ENCODE measurements at places on chromosomes 2 and 18.

DNA sequence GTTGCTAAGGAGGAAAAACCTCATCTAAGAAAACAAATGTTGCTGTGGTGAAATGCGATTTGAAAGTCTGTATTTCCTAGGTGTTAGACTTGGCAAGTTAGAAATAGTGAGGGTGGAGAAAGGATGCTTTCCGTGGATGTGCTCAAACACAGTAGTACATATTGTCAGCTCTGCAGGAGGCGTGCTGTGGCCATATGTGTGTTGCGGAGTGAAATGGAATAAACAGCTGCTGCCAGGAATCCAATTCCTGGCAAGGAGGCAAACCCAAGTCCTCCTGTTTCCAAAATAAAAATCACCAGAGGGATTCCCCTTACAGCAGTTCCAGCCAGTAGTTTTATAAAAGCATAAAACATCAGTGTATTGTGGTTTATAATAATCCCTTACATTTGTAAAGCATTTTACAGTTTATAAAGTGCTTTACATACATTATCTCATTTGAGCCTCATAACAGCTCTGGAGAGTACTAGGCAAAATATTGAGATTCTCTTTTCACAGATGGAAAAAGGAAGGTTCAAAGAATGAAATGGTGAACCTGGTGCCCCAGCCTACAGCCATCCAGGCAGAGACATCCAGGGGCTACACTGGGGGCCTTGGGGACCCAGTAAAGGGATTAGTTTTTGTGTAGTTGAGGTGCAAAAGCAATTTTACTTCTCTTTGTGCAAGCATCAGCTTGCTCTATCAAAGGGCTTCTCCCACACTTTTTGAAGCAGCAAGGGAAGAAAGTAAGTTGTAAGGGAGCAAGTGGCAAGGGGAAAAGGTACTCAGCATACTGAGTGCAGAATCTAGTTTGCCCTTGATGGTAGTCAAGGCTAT lies 206.0 kb downstream of the AGPS start:
- DNase-seq: no peak

GRCh38 chr18:77062518-77063003 lies 70.0 kb downstream of the MBP start:
- no peak for DNase-seq

GRCh38 chr2:150438654-150439053 lies 48.8 kb downstream of the RND3 start:
- no peak for DNase-seq

DNA sequence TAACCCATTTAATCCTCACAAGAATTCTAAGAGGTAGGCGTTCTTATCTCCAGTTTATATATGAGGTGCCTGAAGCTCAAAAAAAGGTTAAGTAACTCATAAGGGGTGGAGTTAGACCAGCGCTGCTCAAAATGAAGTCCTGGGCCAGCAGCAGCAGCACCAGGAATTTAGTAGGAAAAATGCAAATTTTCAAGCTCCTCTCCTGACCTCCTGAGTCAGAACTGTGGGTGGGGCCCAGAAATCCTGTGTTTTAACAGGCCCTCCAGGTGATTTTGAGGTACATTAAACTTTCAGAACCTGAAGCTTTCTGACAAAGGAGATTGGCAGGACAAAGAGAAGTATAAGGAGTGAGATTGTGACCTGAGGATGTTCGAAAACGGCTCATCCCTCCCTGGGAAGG lies 66.0 kb upstream of the CCDC85A start:
- no peak for DNase-seq

DNA sequence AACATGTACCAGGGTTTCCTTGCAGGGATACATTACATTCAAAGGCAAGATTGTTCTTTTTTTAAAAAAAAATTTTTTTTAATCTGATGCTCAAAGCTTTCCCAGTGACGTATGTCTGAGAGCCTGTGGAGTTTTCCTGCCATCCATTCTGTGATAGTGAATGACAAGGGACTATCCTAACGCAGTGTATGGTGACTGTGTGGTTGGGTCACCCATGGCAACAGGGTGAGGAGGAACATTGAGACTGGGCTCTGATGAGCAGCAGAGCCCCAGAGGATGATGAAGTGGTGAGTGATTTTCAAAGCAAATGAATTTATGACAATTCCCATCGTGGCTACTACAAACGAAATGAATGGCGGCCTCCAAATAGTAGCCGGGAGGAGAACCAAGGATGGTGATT lies 28.6 kb upstream of the CTAGE1 start:
- DNase-seq: no peak

DNA sequence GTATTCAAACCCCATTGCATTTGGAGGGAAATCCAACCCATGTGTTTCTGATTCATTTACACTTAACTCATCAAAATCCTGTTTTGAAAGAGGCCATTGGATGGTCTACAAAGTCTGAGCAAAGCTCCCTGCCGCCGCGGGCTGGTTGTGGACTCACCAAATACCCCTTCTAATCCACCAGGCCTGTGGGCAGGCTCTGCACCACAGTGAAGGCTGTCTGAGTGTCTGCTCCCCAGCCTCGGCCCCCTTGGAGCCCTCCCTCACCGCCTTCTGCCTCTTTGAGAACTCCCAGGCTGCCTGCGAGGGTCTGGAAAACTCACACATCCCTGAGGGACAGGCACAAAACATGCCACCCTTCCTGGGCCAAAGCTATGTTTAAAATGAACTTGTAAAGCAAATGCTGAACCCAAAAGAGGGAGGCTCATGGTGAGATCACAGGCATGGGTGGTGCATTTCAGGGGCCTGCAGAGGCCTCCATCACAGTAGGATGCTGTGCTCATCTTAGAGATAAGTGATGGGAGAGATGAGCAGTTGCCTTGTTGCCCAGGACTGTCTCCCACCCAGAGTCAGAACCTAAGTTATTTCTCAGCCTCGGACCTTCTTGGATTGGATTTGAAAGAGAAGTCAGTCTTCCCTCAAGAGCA lies 225.0 kb downstream of the CYP26B1 start:
- no peak for DNase-seq

- DNase-seq: no peak
Observed at GRCh38 chr2:28339516-28340175, 53.0 kb upstream of the FOSL2 start.

DNA sequence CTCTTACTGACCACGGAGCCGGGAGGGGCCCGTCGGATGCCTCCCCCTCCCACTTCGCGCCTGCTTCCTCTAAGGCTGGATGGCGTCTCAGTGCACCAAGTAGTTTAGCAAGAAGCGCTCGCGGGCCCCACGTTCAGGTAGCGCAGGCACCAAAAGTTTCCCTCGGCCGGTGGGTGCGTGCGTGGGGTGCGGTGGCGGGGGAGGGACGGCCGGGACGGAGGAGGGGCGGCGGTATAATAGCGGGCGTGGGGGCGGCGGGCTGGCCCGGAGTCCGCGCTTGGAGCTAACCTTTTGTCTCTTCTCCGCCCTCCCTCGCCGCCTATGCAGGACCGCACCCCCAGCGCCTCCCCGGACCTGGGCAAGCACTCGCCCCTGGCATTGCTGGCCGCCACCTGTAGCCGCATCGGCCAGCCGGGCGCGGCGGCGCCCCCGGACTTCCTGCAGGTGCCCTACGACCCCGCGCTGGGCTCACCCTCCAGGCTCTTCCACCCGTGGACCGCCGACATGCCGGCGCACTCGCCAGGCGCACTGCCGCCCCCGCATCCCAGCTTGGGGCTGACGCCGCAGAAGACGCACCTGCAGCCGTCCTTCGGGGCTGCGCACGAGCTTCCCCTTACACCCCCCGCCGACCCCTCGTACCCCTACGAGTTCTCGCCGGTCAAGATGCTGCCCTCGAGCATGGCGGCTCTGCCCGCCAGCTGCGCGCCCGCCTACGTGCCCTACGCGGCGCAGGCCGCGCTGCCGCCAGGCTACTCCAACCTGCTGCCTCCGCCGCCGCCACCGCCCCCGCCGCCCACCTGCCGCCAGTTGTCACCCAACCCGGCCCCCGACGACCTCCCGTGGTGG lies 1.0 kb downstream of the SP5 start:
- DNase-seq: no peak

DNA sequence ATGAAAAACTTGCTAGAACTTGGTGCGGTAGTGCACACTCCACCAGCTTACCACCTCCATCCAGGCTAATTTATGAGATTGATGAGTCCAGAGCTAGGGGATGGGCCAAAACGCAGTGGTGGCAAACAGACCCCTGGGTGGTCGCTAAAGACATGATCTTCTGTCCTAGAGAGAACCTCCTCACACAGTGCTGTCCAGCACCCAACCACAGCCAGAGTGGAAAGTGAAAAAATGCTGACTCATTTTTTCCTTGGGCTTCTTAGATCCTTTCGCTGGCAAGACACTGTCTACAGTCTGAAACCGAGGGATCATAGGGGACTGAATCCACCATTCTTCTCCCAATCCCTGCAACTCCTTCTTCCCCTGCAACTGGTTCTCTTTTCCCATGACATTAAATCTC lies 4.1 kb downstream of the ANTXR1 start:
- DNase-seq: no peak

DNA sequence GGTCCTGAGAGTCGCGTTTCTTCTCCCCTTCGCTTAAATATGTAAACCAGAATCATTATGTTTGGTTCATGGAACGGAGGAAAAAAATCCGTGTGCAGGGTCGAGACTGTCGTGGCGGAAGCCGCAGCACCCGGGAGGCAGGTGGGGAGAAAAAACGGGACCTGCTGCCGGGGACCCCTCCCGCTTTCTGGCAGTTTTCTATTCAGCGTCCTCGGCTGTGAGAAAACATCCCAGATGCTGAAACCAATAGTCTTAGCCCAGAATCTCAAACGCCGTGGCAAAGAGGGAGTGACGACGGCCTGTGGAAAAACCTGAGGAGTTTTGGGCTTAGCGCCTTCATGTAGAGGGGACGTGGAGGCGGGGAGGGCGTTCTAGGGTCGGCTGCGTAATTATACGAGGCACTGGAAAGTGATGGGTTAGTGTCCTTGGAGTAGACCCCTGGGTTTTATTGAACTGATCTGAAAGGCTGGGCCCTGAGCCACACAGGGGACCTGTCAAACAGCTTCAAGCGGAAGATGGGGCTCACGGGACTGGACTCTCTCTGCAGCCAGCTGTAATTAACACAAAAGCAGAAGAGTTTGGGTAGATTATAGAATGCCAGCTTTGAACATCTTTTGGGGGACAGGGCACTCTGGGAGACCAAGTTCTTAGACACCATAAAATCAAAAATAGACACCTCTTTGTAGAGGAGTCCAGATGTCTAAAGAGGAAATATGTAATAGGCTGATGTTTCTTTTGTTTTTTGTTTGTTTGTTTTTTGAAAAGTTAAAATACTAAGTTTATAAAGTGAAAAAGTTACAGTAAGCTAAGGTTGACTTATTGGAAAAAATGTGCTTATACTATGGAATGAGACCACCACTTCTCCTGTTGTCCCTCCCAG lies 834 bp upstream of the BUB1 start:
- DNase-seq: no peak

DNA sequence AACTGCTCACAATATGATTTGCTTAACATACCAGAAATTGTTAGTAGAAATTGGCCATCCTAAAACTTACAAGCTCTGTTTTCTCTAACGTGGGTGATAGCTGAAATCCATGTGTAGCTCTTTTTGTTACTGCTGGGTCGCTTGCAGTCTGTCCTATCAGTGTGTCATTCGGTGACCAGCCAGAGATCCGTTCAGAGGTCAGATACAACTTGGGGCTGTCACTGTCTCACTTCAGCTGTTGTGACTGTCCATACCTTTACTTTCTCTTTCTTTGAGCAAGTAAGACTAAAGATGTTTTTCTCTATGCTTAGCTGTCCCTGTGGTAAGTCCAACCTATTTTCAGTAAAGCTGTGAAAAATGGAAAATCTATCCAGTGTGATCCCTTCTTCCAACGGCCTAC lies 282.9 kb upstream of the KCNH7 start:
- DNase-seq: no peak

GRCh38 chr18:6435731-6436130 lies 21.0 kb upstream of the L3MBTL4 start:
- no peak for DNase-seq

DNA sequence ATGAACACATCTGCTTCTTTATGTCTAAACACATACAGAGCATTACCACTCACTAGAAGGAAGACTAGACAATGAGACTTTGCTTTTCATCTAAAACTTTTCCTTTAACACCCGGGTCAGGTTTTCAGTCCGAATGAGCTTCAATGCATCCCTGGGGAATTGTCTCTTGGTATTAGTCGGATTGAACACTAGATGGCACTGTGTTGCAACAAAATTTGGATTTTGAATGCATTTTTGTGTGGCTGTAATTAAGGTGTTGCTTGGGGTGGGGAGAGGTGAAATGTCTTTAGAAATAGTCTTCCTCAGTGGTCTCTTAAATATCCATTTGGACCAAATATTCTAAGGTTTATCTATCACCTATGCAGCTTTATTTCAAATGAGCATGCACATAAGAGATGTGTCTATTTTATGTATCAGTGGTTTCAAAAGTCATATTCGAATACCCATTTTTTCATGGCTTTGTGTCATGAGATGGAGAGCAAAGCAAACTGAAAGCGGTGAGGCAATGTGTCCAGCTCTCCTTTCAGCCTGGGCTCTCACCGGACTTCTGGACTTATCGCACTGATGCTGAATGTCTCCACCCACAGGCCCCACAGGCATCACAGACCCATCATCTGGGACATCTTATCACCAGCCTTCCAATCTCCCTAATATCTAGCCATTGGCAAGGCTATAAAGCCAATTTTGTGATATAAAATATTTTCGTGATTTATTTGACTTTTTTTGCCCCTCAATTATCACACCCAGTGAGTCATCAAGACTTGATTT lies 510.3 kb downstream of the RNF144A start:
- DNase-seq: peak; percentile 20

GRCh38 chr18:77524909-77525308 lies 275.3 kb downstream of the GALR1 start:
- DNase-seq: no peak

- no peak for DNase-seq
Observed at GRCh38 chr2:8217468-8218030, 464.3 kb upstream of the ID2 start.

GRCh38 chr2:54461261-54461660 lies 5.1 kb downstream of the SPTBN1 start:
- DNase-seq: no peak

DNA sequence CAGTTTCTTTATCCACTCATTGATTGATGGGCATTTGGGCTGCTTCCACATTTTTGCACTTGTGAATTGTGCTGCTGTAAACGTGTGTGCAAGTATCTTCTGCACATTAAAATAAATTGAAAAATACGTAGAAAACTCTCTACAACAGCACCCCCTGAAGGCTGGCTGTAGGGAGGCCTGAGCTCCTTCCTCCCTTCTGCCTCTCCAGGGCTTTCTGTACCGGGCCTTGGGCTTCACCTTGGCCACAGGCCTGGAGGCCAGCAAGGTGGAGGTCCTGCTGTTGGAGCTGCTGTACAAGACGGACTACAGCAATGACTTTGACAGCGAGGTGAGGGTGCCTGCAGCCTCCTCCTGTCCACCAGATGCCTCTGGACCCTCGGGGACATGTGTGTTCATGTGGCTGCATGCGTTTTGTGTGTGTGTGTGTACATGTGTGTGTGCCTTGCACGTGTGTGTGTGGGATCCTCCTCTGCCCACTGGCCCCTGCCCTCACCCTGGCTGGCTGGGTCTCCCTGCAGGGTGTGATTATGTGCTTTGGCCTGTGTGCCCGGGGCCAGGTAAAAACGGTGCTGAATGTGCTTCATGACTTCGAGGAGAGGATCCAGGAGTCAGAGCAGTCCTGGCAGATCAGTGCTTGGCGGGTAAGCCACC lies 29.2 kb downstream of the MROH2A start:
- DNase-seq: no peak

- no peak for DNase-seq
Observed at GRCh38 chr2:63050334-63051041, at the start of gene OTX1. Gene OTX1, plus strand, starts transcription at chr2:63050830. Its CDS starts 2,161 bp downstream, at chr2:63052991.

Measured in brain pericyte (primary cell).